Testis (tissue), 5 donors: ENCODE measurements at places on chromosomes 4 and X. TPM values are rescaled to one million over a fixed set of nuclear protein-coding genes. Genes with fewer than 3 reads are reported as not detected.

DNA sequence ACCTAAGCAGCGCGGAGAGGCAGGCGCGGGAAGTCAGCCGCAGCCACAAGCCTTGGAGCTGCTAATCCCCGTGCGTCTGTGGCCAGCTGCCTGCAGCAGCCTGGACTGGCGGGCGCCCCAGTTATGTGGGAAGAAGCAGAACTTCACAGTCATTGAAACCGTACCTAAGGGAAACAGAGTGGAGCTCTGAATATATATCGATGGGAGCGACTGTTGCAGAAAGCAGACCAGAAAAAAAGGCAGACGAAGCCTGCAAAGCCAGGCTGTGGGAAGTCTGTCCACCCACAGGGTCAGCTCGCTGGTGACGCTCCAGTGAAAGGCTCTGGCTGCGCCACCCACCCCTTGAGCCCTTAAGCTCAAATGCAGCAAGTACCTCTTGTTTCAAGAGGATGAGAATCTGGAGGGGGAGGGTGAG is 24.7 kb downstream of the KCNE5 start:
- no peaks in the 10 kb centered on the region for H3K27me3 ChIP-seq
- H3K27ac ChIP-seq = no peak overlapping the region
- H3K36me3 ChIP-seq = no peaks in the 10 kb centered on the region
- DNase-seq = peak; percentile 23

DNA sequence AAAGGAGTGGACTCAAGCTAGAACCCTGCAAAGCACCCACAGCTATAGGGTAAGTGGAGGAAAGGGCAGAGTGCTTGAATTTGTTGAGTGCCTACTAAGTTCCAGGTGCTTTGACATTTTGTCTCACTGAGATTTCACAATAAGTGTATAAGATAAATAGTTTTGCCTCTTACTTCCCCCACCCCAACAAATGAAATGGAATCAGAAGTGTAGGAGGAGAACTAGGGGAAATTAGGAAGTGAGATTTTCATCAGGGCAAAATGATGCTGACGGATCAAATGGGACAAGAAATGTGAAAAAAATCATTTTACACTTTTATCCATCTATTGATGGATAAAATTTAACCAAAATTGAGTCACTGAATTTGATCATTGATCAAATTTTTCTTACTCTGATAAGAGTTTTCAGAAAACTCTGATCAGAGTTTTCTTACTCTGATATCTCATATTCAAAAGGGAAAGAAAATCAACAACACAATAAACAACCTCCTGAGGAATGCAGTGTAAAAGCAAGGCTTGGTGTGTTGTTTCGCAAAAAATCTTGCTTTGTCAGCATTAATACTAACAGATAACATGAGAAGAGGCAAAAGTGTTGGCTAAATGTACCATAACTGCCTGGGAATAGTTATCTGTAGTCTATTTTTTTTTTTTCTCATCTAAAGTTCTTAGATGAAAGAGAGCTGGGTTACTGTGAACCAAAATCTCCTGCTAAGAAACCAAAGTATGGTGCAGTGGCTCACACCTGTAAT is 24.9 kb downstream of the PLAC8 start:
- H3K4me1 ChIP-seq = no peaks in the 10 kb centered on the region
- DNase-seq = no peak
- no peak overlapping the region for H3K4me3 ChIP-seq
- H3K27me3 ChIP-seq = no peaks in the 10 kb centered on the region

DNA sequence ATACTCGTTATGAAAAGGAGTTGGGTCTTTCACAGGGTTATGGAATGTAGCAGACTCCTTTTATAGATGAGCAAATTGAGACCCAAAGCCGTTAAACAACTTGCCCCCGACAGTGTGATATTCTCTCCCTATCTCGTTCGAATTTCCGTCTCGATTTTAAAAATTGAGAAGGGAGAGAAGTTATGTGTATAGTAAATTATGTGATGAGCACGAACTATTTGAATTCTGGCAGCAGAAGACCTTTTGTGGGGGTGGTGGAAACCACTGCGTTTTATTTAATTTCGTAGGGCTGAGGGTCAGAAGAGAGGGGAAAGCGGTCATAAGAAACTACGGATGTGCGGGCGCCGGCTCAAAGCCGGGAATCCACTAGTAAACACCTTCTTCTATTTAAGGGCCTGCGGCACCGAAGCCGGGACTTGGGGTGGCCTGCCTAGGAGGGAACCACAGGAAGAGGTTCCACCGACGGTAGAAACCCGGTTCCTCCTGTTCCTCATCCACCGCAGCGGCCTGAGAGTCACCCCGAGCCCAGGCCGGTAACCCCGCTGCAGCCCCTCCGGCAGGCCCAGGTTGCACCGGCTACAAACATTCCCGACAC is 1.5 kb upstream of the DDX3X start:
- H3K36me3 ChIP-seq = no peaks in the 10 kb centered on the region
- peak; percentile 25 for DNase-seq
- H3K27me3 ChIP-seq = no peaks in the 10 kb centered on the region
- no peaks in the 10 kb centered on the region for H3K4me1 ChIP-seq

- no peak overlapping the region for H3K4me3 ChIP-seq
- no peak for DNase-seq
- no peak overlapping the region for H3K27ac ChIP-seq
- no peaks in the 10 kb centered on the region for H3K36me3 ChIP-seq
These were observed 250.7 kb downstream of the RAPGEF2 start for GRCh38 chr4:159353422-159354116.

DNA sequence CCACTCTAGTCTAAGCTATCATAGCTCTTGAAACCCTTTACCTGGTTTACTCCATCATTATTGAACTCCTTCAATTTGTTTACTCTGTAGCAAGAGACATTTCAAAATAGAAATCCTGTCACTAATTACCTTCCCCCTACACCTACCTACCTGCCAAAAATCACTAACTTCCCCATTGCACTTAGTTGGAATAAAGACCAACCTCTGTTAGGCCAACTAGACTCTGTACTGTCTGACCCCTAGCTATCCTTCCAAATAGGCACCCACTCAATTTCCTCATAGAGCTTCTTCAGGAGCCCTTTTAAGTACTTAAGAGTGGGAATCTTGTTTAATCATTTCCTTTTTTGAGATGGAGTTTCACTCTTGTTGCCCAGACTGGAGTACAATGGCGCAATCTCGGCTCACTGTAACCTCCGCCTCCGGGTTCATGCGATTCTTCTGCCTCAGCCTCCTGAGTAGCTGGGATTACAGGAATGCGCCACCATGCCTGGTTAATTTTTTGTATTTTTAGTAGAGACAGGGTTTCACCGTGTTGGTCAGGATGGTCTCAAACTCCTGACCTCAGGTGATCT is 8.9 kb upstream of the CDKL2 start:
- no peaks in the 10 kb centered on the region for H3K36me3 ChIP-seq
- H3K4me3 ChIP-seq = no peak overlapping the region
- no peaks in the 10 kb centered on the region for H3K27me3 ChIP-seq
- no peaks in the 10 kb centered on the region for H3K4me1 ChIP-seq
- no peak overlapping the region for H3K27ac ChIP-seq

DNA sequence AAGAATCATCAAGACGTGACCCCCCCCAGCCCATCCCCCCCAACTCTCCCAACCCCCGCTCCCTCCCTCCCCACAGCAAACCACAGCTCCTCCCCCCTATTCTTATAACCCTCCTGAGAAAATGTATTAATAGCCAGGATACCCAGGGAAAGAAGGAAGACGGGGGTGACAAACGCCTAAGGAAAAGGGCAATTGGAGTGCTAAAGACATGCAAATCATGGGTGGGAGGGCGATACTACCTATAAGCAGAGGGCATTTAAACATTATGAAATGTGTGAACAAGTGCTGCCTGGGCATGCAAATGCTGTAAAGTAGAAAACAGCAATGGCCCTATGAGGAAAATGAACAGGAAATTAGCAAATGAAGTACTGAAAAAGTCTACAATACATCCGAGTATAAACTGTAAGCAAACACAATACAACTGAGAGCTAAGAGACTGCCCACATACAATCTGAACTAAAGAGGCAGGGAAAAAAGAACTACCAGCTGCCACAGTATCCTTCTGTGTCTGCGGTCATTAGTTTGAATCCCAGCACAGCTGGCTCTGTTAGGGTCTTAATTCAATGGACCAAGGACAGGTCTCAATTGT is 2.4 kb downstream of the CXXC4 start:
- H3K27ac ChIP-seq = peak overlapping the region; percentile 70
- DNase-seq = peak; percentile 16
- H3K36me3 ChIP-seq = no peaks in the 10 kb centered on the region
- H3K27me3 ChIP-seq = no peaks in the 10 kb centered on the region

DNA sequence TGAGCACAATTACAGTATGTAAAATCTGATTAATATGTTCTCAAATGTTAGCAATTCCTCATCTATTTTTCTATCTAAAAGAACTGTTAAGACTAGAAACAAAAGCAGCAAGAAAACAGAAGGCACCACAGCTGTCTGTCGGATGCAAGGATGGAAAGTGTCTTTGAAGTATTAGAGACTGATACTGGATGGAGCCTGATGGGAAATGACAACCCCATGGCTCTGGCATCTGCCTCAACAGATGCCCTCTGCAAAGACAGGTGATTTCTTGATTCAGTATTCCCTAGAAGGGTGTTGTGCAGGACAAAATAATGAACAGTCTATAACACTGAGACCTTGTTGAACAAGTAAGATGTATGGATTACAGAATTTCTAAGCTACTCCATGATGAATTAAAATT is 19.7 kb downstream of the LRCH2 start:
- H3K27ac ChIP-seq = no peak overlapping the region
- DNase-seq = no peak
- no peaks in the 10 kb centered on the region for H3K4me1 ChIP-seq
- H3K36me3 ChIP-seq = no peaks in the 10 kb centered on the region
- H3K4me3 ChIP-seq = no peak overlapping the region

GRCh38 chr4:19700992-19701391 is 550.7 kb upstream of the SLIT2 start:
- DNase-seq = no peak
- H3K4me1 ChIP-seq = no peaks in the 10 kb centered on the region
- no peak overlapping the region for H3K4me3 ChIP-seq
- H3K27me3 ChIP-seq = no peaks in the 10 kb centered on the region
- H3K27ac ChIP-seq = no peak overlapping the region
- no peaks in the 10 kb centered on the region for H3K36me3 ChIP-seq

DNA sequence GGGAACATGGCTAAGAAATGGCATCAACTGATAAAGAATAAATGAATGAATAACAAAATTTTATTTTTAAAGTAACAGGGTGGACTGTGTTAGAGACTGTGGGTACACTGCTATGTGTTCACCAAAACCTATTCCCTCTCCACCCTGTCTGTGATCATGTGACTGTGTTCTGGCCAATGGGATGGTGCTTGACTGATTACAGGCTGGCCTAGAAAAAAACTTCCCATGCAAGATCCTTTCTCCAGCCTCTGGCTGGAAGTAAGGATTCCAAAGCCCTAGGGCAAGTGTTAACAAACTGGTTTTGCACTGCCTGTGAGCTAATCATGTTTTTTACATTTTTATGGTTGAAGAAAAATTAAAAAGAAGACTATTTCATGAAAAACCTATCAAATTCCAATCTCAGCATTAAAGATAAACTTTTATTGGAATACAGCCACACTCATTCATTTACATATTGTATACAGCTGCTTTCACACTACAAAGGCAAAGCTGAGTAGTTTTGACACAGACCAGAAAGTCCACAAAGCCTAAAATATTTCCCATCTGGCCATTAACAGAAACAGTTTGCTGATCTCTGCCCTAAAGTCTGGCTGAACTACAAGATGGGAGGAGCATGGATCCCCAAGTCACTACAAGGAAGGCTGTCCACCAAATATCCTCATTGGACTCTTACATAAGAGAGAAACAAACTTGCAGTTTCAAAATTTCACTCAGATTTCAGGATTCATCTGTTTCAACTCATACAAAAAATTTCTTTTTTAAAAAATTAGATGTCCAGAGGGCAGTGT is 133.2 kb downstream of the ARHGAP6 start:
- no peak overlapping the region for H3K27ac ChIP-seq
- H3K27me3 ChIP-seq = no peaks in the 10 kb centered on the region
- no peaks in the 10 kb centered on the region for H3K4me1 ChIP-seq
- no peaks in the 10 kb centered on the region for H3K36me3 ChIP-seq
- peak; percentile 12 for DNase-seq

DNA sequence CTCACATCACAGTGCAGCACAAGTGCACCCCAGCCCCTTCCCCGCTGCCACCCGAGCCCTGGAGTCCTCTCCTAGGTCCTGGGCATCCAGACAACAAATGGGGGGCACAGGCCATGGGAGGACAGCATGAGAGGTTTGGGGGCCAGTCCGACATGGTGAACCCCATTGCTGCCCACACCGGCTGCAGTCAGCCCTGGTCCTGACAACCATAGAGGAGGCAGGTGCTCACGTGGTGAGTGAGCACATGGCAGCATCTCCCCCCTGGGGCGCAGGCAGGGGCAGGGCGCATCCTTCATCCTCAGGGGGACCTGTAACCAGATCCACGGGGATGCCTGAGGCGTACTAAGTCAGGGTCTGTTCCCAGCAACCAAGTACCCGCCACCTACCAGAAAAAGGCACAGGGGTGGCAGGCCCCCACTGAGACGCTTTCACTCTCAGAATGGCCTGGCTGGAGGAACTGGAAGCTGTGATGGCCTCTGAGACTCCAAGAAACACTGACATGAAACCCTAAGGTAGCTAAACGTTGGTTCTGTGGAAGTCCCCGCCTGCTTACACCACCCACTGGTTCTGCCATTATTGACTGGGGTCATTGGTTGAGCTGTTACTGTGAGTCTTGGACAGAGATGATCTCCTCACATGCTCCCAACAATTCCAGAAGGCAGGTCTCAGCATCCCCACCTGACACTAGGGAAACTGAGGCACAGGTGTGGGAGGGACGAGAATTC is 6.5 kb downstream of the ZFYVE28 start:
- H3K4me3 ChIP-seq = no peak overlapping the region
- H3K27ac ChIP-seq = peak overlapping the region; percentile 44
- H3K4me1 ChIP-seq = peaks cover 25% of the 10 kb centered on the region
- DNase-seq = no peak
- no peaks in the 10 kb centered on the region for H3K36me3 ChIP-seq

GRCh38 chrX:113833096-113834055 is 750.5 kb upstream of the HTR2C start:
- no peak for DNase-seq
- no peak overlapping the region for H3K27ac ChIP-seq
- H3K36me3 ChIP-seq = no peaks in the 10 kb centered on the region
- no peak overlapping the region for H3K4me3 ChIP-seq

GRCh38 chrX:21985332-21985777 is 44.8 kb downstream of the SMS start:
- H3K27me3 ChIP-seq = no peaks in the 10 kb centered on the region
- no peak overlapping the region for H3K27ac ChIP-seq
- DNase-seq = peak; percentile 65
- no peaks in the 10 kb centered on the region for H3K36me3 ChIP-seq
- H3K4me1 ChIP-seq = no peaks in the 10 kb centered on the region

- H3K4me1 ChIP-seq = no peaks in the 10 kb centered on the region
- no peak overlapping the region for H3K27ac ChIP-seq
- H3K4me3 ChIP-seq = no peak overlapping the region
- H3K36me3 ChIP-seq = no peaks in the 10 kb centered on the region
- no peaks in the 10 kb centered on the region for H3K27me3 ChIP-seq
These were observed 10.5 kb downstream of the ANTXR2 start for GRCh38 chr4:80062527-80062926.

- no peak for DNase-seq
- no peaks in the 10 kb centered on the region for H3K27me3 ChIP-seq
- no peaks in the 10 kb centered on the region for H3K36me3 ChIP-seq
- no peak overlapping the region for H3K27ac ChIP-seq
These were observed 23.8 kb downstream of the ZFX start for GRCh38 chrX:24173115-24173847.

SLC10A4 gene
- 1.1 TPM for total RNA-seq

P2RY10 gene
- 0.81 TPM for total RNA-seq
